Stomach (tissue), 19 donors: ENCODE measurements at places on chromosomes 5 and 9. TPM values are rescaled to one million over a fixed set of nuclear protein-coding genes. Genes with fewer than 3 reads are reported as not detected.

The GHR gene
- 2.4 TPM for polyA plus RNA-seq

The CDH9 gene
- not detected for polyA plus RNA-seq

The HDAC3 gene
- 36.2 TPM for polyA plus RNA-seq

The STK10 gene
- 6.9 TPM for polyA plus RNA-seq

The PCDHB11 gene
- polyA plus RNA-seq = 1.1 TPM

The ZCCHC9 gene
- polyA plus RNA-seq = 22.8 TPM

The MXD3 gene
- 7.6 TPM for polyA plus RNA-seq

The LVRN gene
- not detected for polyA plus RNA-seq

The TMC1 gene
- not detected for polyA plus RNA-seq

The ATP10B gene
- 1.7 TPM for polyA plus RNA-seq

The EXD3 gene
- polyA plus RNA-seq = 27.3 TPM

The IPO11 gene
- 8.1 TPM for polyA plus RNA-seq

The IL3 gene
- not detected for polyA plus RNA-seq

The TBC1D9B gene
- polyA plus RNA-seq = 29.9 TPM

The OR2V1 gene
- polyA plus RNA-seq = not detected

The FOXI1 gene
- polyA plus RNA-seq = not detected

The TARS1 gene
- polyA plus RNA-seq = 68.6 TPM

The CATSPER3 gene
- 0.62 TPM for polyA plus RNA-seq

The PCBD2 gene
- 7.5 TPM for polyA plus RNA-seq

The ECM2 gene
- polyA plus RNA-seq = 0.90 TPM

The CTNND2 gene
- polyA plus RNA-seq = 2.5 TPM

The FYB1 gene
- 2.4 TPM for polyA plus RNA-seq

The OGN gene
- polyA plus RNA-seq = 0.87 TPM

The SPATA31E1 gene
- not detected for polyA plus RNA-seq

The SPATA31A7 gene
- polyA plus RNA-seq = not detected

The SLC46A2 gene
- polyA plus RNA-seq = not detected

The PCDHGB7 gene
- 0.61 TPM for polyA plus RNA-seq

The ANKRD55 gene
- not detected for polyA plus RNA-seq

The MUSK gene
- 3.2 TPM for polyA plus RNA-seq

The NR4A3 gene
- polyA plus RNA-seq = 4.9 TPM

The ACTBL2 gene
- polyA plus RNA-seq = 0.19 TPM

The ARL10 gene
- polyA plus RNA-seq = 1.4 TPM

The CWC27 gene
- polyA plus RNA-seq = 14.3 TPM

The RANBP17 gene
- polyA plus RNA-seq = 1.4 TPM

The AGXT2 gene
- polyA plus RNA-seq = not detected

The SPATA31C1 gene
- polyA plus RNA-seq = not detected

The C7 gene
- 45.4 TPM for polyA plus RNA-seq

The BNC2 gene
- 1.6 TPM for polyA plus RNA-seq

The PCDHGA8 gene
- not detected for polyA plus RNA-seq

The TSSK1B gene
- not detected for polyA plus RNA-seq

The PDGFRB gene
- 9.1 TPM for polyA plus RNA-seq

The ZNF618 gene
- 1.2 TPM for polyA plus RNA-seq
